Dermis blood vessel endothelial cell (primary cell): ENCODE measurements at places on chromosomes 4 and X. TPM values are rescaled to one million over a fixed set of nuclear protein-coding genes. Genes with fewer than 3 reads are reported as not detected.

- DNase-seq: no peak
Measured at GRCh38 chrX:88437563-88437962, 309.5 kb upstream of the CPXCR1 start.

DNA sequence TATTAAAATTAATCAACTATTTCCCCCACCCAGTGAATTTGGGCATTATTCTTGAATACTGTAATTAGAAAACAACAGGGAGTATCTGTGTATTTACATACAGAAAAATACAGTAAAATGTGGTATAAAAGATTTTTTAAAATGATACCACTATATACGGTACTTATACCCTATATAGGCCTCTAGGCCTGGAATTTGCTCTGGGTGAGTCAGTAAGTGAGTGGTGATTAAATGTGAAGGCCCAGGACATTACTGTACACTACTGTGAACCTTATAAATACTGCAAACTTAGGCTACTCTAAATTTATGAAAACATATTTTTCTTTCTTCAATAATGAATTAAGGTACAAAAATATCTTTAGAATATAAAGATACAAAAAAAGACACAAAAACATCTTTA lies 6.3 kb upstream of the CSN3 start:
- DNase-seq: no peak

The AMOT gene
- 2.0 and 7.1 TPM in 2 replicates for total RNA-seq

The ARL13A gene
- not detected in 2 replicates for total RNA-seq

- no peak for DNase-seq
Measured at GRCh38 chr4:11489453-11490083, 60.9 kb upstream of the HS3ST1 start.

GRCh38 chrX:105488716-105489115 lies 268.2 kb upstream of the TEX13A start:
- no peak for DNase-seq

DNA sequence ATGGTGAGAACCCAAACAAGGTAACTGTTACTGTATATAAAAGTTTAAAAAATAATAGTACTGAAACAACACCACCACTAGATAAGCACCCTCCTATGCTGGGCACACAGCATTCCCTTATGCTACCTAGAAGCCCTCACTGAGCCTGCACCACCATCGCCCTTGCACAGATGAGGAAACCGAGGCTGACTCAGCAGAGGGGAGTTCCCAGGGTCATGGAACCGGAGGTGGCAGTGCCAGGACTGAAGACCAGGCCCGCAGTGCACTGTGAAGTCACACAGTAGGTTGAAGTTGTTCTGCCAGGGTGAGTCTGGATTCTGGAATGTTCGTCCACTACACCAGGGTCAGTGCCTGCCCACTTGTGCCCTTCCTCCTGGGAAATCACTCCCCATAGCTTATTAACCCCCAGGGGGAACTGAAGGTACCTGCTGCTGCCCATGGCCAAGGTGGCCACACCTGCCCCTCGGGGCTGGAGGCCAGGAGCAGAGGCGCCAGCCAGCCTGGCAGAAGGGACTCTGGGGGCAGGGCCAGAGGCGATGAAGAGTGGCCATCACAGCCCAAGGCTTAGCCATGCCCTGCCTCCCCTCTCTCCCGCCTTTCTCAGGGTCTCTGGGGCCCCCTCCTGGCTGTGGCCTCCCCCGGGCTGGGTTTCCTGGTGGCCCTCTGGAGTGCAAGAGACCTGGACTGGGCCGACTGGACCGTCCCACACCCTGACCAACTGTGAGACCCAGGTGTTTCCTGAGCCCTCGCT lies 15.1 kb upstream of the ABLIM2 start:
- peak; percentile 36 for DNase-seq

DNA sequence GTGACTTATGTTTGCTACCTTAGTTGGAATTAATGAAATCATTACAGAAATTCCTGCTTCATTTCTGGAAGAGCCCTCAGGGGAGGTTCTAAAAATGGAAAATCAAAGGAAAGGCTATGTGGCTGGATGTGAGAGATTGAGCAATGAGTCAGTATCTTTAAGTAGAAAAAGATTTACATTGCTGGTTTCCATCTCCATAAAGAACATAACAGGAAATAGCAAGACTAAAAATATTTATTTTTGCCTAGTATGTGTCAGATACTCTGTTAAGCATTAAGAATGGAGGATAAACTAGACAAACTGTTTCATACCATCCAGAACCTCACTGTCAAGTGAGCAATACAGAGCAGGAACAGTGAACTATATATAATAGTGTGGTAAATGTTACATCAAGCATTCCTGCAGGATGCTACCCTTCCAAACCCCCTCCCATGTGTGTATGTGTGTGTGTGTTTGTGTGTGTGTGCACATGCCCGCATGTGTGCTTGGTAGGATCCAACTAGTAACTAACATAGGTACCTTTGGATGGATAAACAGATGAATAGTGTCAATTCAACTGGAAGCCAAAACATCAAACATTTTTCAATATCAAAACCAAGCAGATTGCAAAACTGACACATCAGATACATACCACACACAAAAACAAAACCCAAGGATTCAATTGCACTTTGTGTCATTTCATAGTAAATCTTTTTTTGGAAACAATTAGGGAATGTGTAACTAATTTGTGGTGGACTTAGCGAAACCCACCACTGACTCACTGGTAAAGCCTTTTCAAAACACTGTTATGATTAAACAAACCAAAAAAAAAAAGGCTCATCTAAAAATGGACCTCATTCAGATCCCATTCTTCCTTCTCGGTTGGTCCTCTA lies 223.4 kb downstream of the SHROOM3 start:
- DNase-seq: peak; percentile 62

DNA sequence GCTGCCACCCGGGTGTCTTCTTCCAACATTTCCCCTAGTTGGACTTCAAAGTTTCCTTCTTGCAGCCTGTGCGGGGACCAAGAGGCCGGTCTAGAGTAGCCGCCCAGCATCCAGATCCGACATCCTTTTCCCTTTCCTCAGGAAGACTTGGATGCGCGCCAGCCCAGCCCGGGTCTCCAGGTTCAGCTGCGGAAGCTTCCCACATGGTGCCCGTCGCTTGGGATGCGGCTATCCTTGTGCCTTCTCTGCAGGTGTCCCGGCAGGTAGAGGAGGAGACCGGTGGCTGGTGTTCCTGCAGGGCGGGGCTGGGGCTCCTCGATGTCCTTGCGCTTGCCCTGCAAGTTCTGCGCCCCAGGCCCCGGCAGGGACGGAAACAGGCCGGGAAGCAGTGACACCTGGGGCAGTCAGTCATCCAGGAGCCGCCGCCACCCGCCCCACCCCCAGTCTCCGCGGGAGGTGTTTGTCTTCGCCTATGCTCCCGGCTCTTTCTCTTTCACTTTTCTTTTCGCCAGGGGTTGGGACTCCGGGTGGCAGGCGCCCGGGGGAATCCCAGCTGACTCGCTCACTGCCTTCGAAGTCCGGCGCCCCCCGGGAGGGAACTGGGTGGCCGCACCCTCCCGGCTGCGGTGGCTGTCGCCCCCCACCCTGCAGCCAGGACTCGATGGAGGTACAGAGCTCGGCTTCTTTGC lies at the start of gene IL15:
TSS of gene IL15 (plus strand) at position 502 of the 689 bp plus-strand sequence. CDS start 82,882 bp downstream, outside the sequence.
- DNase-seq: peak; percentile 47

The HTR2C gene
- not detected in 2 replicates for total RNA-seq

GRCh38 chr4:17576932-17577664 lies at the start of gene LAP3:
Gene LAP3 (plus strand): TSS chr4:17577198. CDS start chr4:17577466, 268 bp downstream.
- peak; percentile 98 for DNase-seq

DNA sequence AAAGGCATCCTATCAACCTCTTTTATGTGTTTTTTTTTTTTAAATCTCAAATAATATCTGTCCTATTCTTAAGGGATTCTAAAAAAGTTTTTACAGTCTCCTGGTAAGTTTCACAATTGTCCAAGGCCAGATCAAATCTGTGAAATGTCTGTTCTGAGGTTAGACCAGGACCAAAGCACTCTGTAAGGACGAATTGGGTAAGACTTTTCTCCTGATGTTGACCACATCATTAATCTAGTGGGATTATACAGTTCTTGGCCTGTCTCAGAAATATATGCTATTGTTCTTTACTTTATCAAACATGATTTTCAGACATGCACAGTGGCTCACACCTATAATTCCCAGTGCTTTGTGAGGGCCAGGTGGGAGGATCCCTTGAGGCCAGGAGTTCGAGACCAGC lies 45.8 kb upstream of the TMEM131L start:
- no peak for DNase-seq

DNA sequence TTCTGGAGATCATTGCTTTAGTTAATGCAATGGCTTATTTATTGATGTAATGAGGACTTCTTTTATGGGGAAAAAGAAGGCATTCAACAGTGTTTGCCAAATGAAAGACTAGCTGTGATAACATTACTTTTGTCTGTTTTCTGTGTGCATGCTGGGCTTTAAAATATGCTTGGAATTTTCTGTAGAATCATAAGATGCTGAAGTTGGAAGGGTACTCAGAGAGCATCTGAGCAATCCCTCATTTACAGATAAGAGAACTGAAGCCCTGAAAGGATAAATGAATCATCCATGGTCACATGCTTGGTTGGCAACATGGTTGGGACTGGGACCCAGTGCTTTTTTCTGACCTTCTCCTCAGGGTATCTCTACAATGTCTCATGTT lies 31.4 kb upstream of the PITX2 start:
- DNase-seq: no peak

The NXF2B gene
- not detected in 2 replicates for total RNA-seq

DNA sequence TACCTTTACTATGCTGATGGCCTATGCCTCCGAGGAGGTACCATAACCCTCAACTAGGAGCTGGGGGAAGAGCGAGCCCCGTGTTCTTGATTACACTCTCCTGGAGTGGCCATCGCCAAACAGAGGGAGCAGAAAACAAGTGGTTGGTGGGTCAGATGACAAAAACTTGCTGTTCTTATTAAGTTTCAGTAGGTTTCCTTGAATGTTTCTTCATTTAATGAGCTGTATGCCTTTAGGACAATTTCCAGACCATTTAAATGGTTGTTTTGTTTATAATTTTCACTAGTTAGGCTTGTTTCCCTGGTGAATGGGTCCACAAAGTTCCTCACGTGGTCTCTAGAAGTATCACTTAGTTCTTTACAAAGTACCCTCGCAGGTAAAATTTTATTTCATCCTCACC lies 4.7 kb downstream of the PYURF start:
- DNase-seq: no peak

The ATP7A gene
- 10.9 and 14.1 TPM in 2 replicates for total RNA-seq

DNA sequence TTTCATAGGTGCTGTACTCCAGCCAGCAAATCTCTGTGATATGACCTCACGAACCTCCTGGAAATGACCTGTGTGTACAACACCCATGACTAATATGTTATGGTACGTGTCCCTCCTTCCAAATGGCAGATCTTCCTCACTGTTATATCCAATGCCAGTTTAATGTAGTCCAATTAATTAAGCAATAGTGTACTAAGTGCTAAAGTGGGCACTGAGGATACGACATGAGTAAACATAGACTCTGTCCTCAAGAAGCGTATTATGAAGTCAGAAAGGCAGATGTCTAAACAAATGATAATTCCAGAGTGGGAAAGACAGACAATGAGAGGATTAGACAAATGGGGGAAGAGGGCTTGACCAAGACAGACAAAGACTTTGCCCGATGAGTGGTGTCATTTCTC lies 33.9 kb downstream of the GPRIN3 start:
- DNase-seq: no peak

The FABP2 gene
- not detected in 2 replicates for total RNA-seq
